ENCODE measurements at places on chromosomes 3 and 15.
A peak's percentile ranks its signal among the peaks of the same experiment; 100 is the strongest.

DNA sequence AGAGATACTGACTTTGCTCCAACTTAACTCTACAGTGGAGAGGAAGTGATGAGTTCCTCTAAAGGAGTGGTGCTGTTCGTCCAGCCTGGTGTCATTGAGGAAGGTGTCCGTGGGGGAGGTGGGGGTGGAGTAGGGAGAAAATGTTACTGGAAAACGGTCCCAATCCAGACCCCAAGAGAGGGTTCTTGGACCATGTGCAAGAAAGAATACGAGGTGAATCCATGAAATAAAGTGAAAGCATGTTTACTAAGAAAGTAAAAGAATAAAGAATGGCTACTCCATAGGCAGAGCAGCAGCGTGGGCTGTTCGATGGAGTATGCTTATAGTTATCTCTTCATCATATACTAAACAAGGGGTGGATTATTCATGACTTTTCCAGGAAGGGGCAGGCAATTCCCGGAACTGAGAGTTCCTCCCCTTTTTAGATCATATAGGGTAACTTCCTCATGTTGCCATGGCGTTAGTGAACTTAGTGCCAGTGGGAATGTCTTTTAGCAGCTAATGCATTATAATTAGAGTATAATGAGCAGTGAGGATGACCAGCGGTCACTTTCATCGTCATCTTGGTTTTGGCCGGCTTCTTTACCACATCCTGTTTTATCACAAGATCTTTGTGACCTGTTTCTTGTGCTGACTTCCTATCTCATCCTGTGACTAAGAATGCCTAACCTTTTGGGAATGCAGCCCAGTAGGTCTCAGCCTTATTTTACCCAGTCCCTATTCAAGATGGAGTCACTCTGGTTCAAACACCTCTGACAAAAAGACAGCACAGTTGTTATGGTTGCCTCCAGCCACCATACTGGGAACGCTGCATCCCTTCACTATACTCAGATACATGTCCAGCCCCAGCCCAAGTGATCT is 38.6 kb downstream of the CLEC3B start:
- DNase-seq = peak; percentile 79

- DNase-seq = no peak
Measured at GRCh38 chr3:77780278-77780996, 740.5 kb downstream of the ROBO2 start.

GRCh38 chr3:49716169-49716568 is 3.3 kb downstream of the AMIGO3 start:
- DNase-seq = no peak

DNA sequence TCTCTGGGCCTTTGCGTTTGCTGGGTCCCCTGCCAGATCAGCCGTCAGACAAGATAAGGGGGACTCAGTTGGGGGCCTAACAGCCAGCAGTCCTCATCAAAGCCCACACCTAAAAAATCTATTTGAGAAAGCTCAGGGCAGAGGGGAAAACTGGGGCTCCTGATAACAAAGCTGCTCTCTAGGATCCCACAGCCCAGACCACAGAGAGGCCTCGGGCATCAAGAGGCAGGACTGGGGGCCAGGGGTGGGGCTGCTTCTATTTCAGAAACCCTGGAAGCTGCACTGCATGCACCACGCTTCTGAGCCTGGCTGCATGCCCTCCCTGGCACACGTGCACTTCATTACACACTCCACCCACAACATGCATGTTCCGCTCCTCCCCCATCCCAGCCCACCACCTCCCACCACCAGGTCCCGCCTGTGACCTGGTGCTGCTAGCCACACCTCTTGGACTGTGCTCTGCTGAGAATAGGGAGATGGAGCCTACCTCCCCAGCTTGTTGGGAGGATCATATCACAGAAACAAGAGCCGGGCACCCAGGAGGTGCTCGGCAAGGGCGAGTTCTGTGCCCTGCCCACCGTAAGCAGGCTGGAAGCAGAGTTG is 26.6 kb downstream of the FBLN2 start:
- DNase-seq = no peak

DNA sequence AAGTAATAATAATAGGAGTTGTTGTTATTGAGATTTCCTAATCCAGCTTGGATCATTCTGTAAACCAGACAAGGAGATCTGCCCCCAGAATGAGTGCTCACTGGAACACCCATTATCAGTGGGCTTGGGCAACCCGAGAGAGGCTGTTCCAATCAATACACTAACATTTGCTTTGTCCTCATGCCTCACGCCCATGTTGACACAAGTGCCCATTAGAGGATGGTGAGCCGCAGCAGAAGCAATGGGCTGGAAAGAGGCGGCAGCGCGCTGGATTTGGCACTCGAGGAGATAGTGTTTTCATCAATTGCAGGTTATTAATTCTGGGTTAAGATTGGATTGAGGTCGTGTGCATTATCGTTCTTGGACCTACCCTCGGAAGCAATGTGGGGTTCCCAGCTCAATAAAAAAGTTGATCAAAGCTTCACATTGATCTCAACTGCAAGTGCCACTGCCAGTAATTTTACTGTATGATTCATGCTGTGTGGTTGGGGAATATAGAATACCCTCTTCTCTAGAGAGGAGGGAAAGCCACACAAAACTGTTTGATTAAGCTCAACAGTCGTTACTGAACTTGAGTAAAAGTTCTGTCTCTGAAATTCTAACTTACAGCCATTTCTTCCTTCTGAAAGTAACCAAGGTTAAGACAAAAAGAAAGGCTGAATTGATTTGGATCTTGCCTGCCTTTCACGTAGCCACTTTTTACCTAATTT is 15.7 kb downstream of the LYZL4 start:
- no peak for DNase-seq

DNA sequence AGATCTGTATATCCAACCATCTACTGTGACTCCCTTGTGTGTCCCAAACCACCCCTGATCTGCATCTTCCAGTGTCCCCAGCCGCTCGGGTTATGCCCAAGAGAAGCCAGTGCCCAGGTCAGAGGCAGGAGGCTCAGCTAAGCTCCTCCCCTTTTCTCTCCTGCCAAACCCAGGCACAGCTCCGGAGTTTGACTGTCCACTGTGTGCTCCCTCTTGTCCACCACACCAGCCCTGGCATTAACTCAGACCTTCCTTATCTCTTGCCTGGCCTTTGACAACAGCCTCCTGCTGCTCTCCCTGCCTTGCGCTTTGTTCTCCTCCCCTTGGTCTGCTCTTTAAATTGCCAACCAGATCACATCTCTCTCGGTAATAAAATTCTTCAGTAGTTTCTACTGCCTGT is 39.3 kb downstream of the DGKG start:
- DNase-seq = no peak

GRCh38 chr3:42693530-42693930 is 8.2 kb downstream of the KLHL40 start:
- DNase-seq = no peak

DNA sequence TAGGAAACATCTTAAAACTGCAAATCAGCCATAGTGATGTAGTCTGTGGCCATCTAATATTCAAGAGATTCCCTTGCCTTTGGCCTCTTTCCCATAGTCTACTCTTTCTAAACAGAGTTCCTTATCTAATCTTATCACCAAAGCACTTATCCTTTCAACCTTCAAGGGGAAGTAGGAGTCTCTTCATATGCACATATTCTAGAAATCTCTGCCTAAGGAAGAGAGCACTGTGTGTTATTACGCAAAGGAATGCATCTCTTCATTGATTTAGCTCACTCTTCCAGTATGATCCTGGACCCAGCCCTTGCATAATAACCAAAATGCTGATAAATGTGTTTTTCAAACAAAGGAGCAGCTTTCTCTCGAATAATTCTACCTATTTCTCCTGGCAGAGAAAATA is 253.7 kb upstream of the TPRG1 start:
- DNase-seq = no peak

DNA sequence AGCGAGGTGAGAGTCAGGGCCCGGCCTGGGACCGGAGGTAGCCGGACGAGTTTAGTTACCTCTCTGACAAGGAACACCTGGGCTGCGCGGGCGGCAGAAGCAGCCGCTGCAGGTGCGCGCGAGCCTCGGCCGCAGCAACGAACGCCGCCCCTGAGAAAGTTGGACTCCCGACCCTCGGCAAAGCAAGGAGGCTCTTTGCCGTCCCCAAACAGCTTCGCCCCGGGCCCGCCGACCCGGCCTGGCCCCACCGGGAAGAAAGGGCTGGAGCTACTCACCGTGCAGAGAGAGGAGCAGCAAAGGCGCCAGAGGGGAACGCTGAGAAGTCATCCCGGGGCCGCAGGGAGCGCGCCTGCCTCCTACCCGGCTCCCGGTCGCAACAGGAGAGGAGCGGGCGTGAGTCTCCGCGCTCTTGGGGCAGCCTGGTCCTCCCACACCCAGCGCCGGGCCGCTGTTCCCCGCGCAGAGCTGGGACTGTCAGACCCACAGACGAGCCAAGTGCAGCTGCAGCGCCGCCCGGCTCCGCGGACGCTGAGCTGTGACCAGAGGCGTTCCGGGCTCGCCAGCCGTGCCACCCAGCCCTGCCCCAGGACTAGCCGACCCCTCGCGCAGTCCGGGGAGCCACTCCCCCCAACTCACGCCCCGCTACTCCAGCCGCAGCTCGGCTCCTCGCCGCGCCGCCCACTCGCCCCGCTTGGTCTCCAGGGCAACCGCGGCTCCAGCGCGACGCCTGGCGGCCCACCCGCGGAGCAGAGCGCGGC is at the start of gene IGSF11:
TSS of gene IGSF11 (minus strand) at position 591 of the 758 bp plus-strand sequence. CDS start at position 327, 264 bp downstream.
- DNase-seq = peak; percentile 60

DNA sequence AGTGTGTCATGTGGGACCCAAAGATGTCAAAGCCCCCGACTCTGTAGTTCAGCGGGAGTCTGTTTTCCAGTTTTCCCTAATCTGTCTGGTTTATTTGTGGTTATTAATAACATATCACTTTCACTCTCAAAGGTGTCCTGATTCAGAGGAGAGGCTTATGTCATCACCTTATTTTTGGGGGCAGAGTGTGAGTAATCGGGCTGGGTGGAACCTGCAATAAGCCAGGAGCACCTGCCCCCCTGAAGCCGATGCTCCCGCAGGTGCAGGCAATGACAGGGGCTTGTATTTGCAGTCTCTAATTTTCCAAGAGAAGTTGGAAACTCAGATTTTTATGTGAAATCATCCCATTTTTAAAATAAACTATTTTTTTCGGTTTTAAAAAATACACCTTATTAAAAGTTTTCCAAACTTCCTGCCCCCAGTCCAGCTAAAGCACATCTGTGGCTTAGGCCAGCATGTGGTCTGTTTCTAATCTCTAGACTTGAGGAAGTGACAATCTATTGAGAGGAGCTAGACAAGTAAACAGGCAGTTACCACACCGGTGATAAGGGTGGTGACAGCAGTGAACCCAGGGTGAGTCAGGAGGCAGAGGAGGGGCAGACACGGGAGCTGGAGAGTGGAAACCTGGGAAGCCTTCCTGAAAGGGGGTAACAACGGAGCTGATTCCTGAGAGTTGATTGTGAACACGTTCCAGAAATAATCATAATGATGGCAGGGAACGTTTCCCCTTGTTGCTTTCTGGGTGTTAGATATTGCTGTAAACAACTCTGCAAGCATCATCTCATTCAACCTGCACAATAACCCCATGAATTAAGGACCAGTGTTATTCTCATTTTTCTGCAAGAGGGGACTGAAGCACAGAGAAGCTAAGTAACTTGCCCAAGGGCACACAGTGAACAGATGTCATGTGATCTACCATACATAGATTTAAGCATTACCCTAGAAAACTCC is 37.2 kb downstream of the BHLHE40 start:
- peak; percentile 57 for DNase-seq

GRCh38 chr3:10457560-10457959 is 47.8 kb downstream of the ATP2B2 start:
- no peak for DNase-seq

GRCh38 chr15:66653398-66653797 is 48.6 kb upstream of the SMAD6 start:
- no peak for DNase-seq

GRCh38 chr3:30795176-30795575 is 99.3 kb downstream of the GADL1 start:
- DNase-seq = no peak

DNA sequence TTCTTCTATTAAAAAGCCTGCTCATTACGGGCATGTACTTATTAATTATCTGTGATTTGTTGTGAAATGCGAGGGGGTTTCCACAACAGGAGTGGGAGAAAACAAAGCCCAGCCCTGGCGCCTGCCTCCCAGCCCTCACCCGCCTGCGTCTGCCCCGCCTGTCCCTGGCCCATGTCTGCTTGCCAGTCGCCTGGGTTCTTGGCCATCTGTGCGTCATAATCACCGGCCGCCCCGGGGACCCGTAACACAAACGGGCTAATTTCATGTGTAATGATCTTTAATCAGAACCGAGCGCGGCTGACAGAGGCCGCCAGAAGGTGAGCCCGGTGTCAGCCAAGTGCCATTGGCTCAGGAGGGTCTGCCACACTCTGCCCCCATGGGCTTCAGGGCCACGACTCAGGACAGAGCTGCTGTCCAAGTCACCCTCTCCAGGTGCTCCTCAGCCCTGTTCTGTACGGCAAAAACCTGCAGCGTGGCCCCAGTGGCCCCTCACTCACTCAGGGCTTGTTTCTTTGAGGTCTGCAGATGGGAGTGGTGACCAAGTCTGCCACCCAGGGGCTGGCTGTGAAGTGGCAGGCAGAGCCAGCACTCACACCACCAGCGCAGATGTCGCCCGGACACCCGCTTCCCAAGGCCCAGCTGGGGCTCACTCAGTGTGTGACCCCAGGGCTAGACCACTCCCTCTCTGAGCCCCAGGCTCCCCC is 28.8 kb upstream of the TMEM115 start:
- DNase-seq = no peak

- DNase-seq = no peak
Measured at GRCh38 chr15:101526442-101526841, 36.9 kb upstream of the PCSK6 start.

GRCh38 chr3:196412704-196413103 is 19.5 kb downstream of the UBXN7 start:
- DNase-seq = no peak

DNA sequence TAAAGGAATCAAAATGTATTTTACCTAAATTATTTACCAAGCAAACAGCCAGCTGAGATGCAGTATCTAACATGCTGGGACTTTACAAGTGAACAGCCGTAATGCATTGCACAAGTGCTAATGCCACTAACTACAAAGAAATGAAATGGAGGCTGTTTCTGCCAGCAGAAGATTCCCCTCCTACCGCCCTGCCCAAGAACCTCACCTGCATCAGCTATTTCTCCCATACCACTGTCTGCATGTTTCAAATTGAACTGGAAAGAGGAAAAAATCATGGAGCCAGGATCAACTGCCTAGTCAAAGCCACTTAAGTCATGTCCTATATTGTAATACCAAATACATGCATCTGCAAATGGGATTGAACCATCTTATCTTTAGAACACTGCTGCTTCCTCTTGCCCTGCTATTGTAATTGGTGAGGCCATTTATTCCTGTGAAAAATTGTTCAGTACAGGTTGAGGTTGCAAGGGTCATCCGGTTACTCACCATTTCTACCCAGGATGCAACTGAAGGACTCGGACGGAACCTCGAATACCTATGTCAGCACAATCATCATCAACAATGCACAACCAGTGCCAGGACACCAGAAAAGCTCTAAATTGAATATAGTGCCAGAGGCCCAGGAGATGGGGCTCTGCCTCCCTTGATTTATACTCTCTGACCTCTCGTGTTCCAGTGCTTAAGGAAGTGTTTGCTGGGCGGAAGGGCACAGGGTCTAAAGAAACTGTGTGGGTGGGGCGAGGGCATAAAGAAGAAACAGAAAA is 27.5 kb downstream of the ANXA2 start:
- DNase-seq = no peak

All from T-helper 2 cell treated with Interferon-gamma antibody and Interleukin-4, amounts not matched to agents 5 μg/mL and 100 μg/mL, for 36 hours (primary cell).